ENCODE measurements at places on chromosomes 7 and 10. TPM values are rescaled to one million over a fixed set of nuclear protein-coding genes. Genes with fewer than 3 reads are reported as not detected.

DNA sequence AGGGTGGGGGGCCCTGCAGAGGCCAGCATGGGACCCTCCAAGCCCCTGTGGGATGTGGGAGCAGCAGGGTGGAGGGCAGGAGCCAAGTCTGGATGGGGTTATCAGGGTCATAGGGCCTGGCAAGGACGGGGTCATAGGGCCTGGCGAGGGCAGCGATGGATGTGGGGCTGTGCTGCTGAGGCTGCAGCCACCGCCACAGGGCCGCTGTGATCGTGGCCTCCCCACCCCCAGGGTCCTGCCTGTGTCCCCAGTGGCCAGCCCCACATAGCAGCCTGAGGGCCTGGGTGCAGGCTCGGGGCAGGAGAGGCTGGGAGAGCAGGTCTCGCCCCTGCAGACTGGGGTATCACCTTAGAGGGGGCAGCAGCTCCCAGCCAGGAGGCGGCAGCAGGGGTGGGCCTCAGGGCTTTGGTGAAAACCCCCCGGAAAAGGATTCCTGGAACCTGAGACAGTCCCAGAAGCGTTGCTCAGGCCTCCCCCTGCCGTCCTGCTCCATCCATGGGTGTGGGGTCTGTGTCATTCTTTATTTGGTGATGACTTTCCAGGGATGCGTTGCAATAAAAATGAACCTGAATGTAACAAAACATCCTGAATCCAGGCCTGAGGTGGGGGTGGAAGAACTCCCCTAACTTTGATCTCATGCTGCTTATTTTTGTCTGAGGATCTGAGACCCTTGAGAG lies 107.3 kb upstream of the SHH start:
- no peak for DNase-seq

DNA sequence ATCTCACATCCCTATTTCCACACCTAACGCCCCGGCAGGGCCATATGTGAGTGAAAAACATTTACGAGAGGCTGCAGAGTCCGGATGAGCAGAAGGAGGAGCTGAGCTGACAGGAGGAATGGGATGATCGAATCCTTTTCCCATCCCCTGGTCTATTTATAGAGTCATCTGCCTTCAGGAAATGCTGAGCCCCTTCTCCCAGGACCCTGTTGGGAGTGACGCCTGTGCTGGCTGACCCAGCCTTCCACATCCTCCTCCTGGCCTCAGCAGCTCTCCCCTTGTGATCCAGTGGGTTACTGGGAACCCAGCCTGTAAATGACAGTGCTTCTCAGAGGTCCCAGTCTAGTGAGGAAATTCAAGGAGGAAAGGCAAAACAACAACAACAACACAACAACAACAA lies 16.6 kb downstream of the DENND2A start:
- DNase-seq, result no peak

- no peak for DNase-seq
Observed at GRCh38 chr10:35372329-35372728, 36.0 kb downstream of the CCNY start.

DNA sequence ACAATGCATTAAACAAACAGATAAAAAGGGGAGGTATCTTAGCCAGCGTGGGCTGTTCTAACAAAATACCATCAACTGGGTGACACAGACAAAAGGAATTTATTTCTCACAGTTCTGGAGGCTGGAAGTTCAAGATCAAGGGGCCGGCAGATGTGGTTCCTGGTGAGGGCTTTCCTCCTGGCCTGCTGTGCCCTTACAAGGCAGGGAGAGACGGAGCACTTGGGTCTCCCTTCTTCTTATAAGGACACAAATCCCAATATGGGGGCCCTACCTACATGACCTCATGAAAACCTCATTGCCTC lies 281.6 kb upstream of the KLF14 start:
- no peak for DNase-seq

- DNase-seq, result no peak
Observed at GRCh38 chr10:82827901-82828300, 952.9 kb downstream of the NRG3 start.

DNA sequence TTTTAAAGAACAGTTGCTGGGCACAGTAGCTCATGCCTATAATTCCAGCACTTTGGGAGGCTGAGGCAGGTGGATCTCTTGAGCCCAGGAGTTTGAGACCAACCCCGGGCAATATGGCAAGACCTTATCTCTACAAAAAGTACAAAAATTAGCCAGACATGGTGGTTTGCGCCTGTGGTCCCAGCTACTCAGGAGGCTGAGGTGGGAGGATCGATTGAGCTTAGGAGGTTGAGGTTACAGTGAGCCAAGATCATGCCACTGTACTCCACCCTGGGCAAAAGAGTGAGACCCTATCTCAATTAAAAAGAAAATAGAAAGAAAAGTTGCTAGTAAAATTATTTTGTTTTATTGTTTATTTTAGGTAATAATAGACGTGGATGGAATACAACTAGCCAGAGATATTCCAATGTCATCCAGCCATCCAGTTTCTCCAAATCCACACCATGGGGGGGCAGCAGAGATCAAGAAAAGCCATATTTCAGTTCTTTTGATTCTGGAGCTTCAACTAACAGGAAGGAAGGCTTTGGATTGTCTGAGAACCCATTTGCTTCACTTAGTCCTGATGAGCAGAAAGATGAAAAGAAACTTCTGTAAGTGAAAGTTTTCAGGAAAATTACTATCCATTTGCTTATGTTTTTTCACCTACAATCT lies 3.0 kb downstream of the NUP42 start:
- DNase-seq, result peak; percentile 22

DNA sequence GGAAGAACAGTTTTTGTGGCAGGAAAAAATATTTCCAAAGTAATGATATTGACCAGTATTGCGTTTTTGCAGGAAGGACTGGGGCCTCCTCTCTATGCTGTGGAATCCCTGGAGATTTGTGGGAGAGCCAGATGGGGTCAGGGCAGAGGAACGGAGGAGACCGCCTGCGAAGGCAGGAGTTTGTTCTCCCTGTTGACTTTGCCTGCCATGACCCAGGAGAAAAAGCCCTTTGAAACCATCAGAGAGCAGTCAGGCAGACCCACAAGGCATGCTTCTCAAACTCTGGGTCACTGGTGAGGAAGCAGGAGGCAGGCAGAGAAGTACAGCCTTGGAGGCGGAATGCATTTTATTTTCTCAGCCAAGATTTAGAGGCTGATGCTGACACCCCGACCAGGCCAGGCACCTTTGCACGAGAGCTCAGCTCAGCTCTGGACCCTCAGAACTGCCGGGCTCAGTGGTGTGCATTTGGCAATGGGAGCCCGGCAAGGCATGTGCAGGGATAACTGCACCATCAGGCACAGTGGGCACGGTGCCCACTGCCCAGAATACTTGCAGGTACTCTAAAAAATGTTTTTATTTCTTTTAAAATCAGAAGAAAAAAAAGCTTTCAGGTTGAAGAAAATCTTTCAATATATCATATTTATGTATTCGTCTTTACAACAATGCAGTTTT lies 410.4 kb downstream of the RPS24 start:
- DNase-seq, result no peak

- DNase-seq, result no peak
Observed at GRCh38 chr10:50367732-50368131, 116.4 kb upstream of the ASAH2 start.

DNA sequence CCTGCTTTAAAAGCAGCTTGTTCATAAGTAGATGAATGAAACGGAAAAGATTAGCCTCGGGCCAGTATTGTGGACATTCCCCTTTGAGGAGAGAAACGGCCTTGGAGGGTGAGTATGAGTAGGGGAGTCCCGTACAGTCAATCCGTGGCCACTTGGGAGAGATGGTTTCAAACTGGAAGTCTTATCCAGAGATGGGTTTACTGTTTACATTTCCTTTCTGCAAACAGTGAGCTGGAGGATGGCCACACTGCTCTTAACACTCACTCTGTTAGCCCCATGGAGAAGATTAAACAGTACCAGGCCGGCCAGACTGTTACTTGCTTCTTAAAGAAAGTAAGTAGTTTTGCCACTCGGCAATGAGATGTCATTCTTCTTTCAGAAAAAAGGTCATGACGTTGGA lies 20.3 kb downstream of the CALHM2 start:
- no peak for DNase-seq

GRCh38 chr7:12907774-12908173 lies 220.3 kb downstream of the ARL4A start:
- no peak for DNase-seq

GRCh38 chr10:123715546-123715945 lies 49.4 kb downstream of the GPR26 start:
- no peak for DNase-seq

DNA sequence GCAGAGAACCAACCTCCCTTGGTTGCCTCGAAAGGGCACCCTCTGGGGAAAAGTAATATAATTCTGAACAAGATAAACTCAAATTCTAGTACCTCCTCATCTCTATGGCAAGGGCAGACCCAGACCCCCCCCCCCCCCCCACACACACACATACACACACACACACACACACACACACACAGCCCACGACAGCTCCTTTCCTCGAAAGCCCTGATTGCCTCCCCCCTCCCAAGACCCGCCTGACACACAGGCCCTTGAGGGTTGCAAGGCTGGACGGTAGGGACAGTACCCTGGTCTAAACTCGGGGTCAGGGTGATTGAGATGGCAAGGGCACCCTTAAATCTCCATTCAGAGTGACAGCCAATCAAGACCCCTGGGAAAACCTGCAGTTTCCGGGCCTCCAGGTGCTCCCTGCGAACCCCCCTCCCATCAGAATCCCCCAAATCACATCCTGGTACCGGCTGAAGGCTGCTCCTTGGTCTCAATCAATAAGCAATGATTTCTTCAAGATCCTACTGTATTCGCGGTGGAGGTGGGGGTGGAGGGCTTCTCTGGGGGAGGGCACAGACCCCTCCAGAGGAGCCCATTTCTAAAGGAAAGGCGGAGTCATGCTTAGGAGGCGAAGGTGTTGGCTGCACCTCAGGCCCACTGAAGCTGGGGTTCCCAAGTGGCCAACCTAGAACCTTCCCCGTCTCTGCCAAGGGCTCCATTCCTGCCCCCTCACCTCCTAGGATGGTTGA lies 100.7 kb downstream of the HIP1 start:
- DNase-seq, result no peak

GRCh38 chr7:2934984-2935740 lies 91.1 kb upstream of the GNA12 start:
- DNase-seq, result peak; percentile 29

- DNase-seq, result no peak
Observed at GRCh38 chr7:129746857-129747529, 135.5 kb downstream of the NRF1 start.

GRCh38 chr7:6831018-6831725 lies 5.1 kb upstream of the CCZ1B start:
- no peak for DNase-seq

DNA sequence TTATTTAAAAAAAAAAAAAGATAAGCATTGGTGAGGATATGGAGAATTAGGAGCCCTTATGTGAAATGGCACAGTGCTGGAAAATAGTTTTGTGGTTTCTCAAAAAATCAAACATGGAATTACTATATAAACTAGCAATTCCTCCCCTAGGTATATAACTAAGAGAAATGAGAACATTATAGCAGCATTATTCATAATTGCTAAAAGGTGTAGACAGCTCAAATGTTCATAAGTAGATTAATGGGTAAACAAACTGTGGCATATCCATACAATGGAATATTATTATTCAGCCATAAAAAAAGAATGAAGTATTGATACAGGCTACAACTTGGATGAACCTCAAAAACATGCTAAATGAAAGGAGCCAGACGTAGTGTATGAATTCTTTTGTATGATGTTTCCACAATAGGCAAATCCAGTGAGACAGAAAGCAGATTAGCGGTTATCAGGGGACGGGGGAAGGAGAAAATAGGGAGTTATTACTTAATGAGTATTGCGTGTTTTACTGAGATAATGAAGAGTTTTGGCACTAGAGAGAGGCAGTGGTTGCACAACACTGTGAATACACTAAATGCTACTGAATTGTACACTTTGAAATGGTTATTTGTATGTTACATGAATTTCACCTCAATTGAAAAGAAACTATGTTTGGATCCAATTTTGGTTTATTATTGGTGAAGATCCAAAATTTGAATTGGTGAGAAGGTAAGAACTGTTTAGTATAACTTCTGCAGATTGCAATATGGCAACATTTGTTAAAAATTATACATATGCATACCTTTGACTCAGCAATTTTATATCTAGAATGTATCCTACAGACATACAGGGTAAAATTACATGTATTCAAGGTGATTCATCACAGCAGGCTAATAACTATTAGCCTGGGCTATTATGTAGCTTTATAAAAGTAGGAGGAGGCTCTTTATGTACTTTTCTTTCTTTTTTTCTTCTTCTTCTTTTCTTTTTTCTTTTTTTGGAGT lies 69.7 kb downstream of the VCL start:
- no peak for DNase-seq

DNA sequence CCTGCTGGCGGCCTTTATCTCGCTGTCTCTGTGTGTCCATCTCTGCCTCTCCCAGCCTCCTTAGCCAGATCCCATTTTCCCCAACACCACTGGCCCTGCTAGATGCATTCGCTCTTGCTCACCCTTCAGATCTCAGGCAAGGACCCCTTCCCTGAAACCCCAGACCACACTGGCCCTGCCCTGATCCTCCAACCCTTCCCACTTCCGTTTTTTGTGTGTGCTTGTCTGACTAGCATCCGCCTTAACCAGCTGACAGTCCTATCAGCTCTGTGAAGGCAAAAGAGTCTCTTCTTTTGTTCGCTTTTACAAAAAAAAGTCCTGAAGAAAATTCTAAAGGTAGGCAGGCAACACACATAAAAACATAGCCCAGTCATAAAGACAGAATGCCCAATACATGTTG lies 28.7 kb downstream of the CHST15 start:
- no peak for DNase-seq

DNA sequence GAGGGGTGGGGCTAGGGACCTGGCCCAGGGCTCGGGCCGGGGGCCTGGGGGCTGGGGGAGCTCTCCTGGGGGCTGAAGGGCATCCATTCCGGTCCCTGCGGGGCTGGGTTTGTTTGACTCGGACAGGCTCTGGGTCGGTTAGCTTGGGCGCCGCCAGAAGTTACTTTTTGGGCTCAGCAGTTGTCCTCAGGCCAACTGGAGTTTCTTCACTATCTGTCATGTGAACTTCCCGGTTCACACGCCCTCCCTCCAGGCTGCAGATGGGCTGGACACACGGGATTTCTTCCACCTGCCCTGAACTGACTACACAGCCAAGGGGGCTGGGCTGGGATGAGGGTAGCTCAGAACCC lies 3.8 kb downstream of the SLC4A2 start:
- no peak for DNase-seq

GRCh38 chr10:16117305-16117695 lies 257.0 kb upstream of the MINDY3 start:
- no peak for DNase-seq

DNA sequence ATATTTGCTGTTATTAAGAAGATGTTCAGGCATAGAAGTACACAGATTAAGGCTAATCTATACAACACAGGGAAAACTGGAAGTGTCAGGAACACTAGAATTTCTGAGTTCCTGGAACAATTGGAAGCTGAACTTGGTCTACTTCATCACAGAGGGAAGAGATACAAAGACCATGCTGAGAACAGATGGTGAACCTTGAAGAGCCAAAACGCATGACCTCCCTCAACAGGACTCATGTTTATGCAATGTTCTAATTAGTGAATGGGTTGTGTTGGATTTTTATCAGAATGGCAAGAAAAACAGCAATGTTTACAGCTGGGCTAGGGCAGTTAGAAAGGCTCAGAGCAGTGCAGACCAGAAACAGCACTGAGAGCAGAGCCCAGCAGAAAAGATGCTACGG lies 94.9 kb downstream of the SFMBT2 start:
- DNase-seq, result no peak

FRMD4A gene
- 98.0 TPM for total RNA-seq

HERC4 gene
- 94.3 TPM for total RNA-seq

MLXIPL gene
- total RNA-seq, result 46.1 TPM

SYT15B gene
- total RNA-seq, result 1.8 TPM

AQP1 gene
- total RNA-seq, result 98.1 TPM

SFRP5 gene
- 1.2 TPM for total RNA-seq

PWWP2B gene
- 14.5 TPM for total RNA-seq

MCMBP gene
- 27.8 TPM for total RNA-seq
